Hematopoietic multipotent progenitor cell treated with erythropoietin and hydrocortisone succinate and interleukin-3 and kit ligand, for 8 days (in vitro differentiated cells): ENCODE measurements at places on chromosomes 3 and 15.

- DNase-seq: no peak
Observed at GRCh38 chr15:62380011-62380410, 214.9 kb upstream of the C2CD4B start.

GRCh38 chr3:101574388-101575112 lies 570 bp downstream of the PCNP start:
- DNase-seq: peak; percentile 67

DNA sequence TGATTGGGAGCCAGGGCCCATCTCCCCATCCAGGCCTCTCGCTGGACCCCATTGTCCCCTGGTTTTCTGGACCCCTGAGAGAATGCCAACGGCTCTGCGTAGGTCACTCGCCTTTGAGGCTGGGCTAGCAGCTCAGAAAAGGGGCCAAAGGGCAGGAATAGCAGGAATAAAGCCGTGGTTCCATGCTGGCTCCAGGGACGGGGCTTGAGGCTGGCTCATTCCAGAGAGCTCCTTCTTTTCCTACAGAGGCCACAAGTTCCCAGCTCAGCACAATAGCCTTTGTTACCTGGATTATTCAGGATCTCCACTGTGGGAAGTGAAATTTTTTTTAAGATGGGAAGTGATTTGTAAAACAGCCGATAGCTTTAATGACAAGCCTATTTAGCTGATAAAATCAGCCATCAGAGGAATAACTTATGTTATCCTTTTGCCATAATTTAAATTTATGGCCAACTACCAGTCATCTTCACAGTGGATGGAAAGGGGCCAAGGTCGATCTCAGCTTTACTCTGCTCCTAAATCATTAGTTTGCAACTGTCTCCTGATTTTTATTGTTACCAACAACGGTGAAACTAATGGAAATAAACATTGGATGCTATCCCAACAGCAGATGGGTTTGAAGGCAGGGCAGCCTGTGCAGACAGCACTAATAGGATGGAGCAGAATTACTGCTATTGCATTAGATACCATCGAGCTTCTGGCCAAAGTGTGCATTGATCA lies 124.3 kb downstream of the TMEM266 start:
- DNase-seq: no peak

DNA sequence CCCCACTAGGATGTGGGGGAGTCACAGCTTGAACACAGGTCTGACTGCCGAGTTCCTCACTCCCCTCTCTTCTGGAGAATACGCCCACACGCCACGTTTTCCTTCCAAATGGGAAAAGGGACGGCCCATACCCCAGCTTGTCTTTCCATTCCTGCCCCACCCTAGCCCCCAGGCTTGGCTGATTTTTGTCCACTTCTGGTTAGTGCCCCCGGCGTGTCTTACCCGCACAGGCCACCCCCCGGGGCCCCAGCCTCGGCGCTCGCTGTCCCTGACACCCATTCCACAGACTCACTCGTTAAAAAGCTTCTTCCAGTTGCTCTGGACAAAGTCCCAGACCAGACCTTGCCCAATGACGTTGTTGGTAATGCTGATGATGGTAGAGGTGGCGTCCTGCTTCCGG lies 14.5 kb downstream of the MESP2 start:
- DNase-seq: no peak

DNA sequence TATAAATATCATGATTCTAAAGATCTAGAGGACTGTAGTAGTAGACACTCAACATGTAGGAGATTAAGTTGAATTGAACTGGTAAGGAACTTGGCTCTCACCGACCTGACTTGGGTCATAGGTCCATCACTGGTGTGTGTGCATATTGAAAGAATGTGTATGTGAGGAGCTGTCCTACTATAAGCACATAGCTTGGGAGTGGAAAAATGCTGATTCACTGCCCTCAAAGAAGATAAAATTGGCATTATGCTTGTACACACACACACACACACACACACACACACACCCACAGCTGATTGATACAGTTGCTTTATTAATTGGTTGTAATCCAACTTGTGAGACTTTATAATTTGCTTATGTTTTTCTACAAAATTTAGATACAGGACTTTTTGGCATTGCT lies 411.0 kb upstream of the NR2F2 start:
- DNase-seq: peak; percentile 62
